Thymus (tissue), 14 donors: ENCODE measurements at places on chromosomes 16 and 17. TPM values are rescaled to one million over a fixed set of nuclear protein-coding genes. Genes with fewer than 3 reads are reported as not detected.

KRTAP2-3 gene
- not detected for total RNA-seq

TSPAN10 gene
- 0.47 TPM for total RNA-seq

UNC45B gene
- 0.76 TPM for total RNA-seq

MILR1 gene
- 8.8 TPM for total RNA-seq

AIPL1 gene
- total RNA-seq = 0.05 TPM

PDILT gene
- total RNA-seq = not detected

SLC5A10 gene
- 0.05 TPM for total RNA-seq

IGFALS gene
- total RNA-seq = 4.0 TPM

CCL1 gene
- 0.71 TPM for total RNA-seq

SLC16A11 gene
- 0.52 TPM for total RNA-seq

NHLRC4 gene
- total RNA-seq = 5.5 TPM

CRYBA1 gene
- total RNA-seq = 0.38 TPM

FGF11 gene
- 5.8 TPM for total RNA-seq
